ENCODE measurements at places on chromosomes 1 and 21. TPM values are rescaled to one million over a fixed set of nuclear protein-coding genes. Genes with fewer than 3 reads are reported as not detected.

DNA sequence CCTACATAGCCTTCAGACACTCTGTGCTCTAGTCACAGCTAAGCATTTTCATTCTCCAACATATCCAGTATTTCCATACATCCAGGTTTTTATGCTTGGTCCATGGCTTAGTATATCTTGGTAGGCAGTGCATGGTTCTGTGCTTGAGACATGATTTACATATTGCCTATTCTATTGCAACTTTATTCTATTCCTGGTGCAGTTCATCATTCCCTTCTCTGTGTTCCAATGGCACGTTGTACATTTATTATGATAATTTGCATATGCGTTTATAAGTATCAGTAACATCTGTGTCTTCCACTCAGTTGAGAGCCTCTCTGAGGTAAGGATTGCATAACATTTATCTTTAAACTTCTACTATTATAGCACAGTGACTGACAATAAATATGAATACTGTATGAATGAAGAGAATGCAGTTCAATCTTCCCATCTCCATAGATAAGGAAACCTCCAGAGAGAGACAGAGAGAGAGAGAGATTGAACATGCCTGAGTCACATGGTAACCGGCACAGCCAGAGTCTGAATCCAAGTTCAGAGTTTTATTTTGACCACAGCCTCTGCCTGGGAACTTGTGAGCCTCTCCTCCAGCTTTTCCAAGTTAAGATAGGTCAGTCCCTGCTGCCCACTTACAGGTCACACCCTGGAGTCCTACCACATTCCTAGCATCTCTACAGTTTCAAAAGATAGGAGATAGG is 41.5 kb downstream of the PLPPR5 start:
- no peak for DNase-seq

GRCh38 chr1:178871551-178872320 is 859 bp upstream of the ANGPTL1 start:
- no peak for DNase-seq

DNA sequence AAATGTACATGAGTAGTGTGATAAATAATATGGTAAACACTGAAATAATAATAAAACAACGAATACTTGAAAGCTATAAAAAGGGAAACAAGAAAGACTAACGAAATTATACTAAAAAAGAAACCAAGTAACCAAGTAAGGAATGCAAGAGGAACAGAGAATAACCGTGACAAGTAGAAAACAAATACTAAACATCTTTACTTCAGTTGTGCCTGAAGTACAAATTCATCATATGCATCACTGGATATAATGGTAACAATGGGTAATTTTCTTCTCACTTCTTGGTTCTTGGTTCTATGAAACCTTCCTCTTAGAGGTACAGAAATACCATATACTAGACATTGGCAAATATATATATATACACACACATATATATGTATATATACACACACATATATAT is 1093.6 kb upstream of the B3GALT2 start:
- no peak for DNase-seq

GRCh38 chr21:45335761-45336534 is 48.3 kb upstream of the POFUT2 start:
- no peak for DNase-seq

Gene DIO1
- total RNA-seq = not detected

Gene PYCR2
- total RNA-seq = 126 TPM

DNA sequence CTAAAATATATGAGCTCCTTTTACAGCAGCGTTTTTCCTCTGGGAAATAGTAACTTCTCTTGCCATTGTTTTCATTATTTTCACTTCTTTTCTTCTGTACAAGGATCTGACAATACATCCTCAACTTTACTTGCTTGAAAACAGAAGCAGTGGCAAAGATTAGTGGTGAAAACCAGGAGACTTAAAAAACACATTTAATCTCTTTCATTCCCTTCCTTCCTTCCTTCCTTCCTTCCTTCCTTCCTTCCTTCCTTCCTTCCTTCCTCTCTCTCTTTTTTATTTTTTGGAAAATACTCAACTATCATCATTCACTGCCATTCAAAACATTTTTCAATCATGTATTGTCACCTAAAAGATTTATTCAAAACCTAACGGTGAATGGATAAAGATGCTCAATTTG is 1411.4 kb downstream of the NCAM2 start:
- no peak for DNase-seq

Gene OR2T2
- total RNA-seq = not detected

Gene EVI5
- 32.6 TPM for total RNA-seq

DNA sequence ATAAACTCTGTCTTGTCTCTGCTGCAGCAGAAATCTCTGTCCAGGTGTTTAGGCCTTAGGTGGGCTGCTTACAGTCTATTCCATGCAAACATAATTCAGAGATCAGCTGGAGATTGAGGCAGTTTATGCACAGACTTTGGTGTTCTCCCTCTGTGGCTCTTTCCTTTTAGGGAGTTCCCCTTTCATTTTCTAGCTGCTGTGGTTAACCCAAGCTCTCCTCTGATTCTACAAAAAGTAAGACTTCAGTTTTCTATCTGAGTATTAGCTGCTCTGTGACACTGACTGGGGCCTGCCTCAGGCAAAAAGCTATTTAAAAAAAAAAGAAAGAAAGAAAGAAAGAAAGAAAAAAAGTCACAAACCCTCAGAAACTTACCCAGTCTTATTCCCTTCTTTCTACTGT is 211.1 kb downstream of the CAMTA1 start:
- peak; percentile 26 for DNase-seq

Gene TCP10L
- 0.96 TPM for total RNA-seq

Gene OR2L8
- total RNA-seq = not detected

GRCh38 chr1:56222914-56223540 is 356.3 kb downstream of the PLPP3 start:
- DNase-seq = no peak

GRCh38 chr1:170694172-170694926 is 30.4 kb downstream of the PRRX1 start:
- no peak for DNase-seq

- DNase-seq = no peak
Measured at GRCh38 chr1:198867182-198867581, 228.3 kb downstream of the PTPRC start.

Gene CELA2A
- not detected for total RNA-seq

DNA sequence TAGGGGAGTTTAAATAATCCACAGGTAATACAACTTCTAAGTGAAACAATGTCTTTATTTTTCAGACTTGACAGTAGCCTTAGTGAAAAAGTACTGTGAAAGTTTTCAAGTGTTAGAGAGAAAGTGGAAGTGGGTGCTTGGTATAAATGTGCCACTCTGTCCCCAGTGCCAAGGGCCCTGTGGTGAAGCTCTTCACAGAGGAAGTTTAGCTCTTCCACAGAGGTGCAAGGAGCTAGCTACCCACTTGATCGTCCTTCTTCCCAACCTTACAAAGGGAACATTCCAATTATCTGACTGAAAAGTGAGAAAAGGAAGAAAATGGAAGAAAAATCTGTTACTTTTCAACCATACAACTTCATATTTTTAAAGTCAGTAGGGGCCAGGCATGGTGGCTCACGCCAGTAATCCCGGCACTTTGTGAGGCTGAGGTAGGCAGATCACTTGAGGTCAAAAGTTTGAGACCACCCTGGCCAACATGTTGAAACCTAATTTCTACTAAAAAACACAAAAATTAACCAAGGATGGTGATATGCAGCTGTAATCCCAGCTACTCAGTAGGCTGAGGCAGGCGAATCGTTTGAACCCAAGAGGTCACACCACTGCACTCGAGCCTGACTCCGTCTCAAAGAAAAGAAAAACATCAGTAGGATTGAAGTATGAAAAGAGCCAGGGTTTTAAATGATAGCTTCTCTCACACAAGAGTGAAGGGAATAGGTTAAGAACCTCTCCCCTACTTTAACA is 41.0 kb upstream of the PTPRC start:
- no peak for DNase-seq

DNA sequence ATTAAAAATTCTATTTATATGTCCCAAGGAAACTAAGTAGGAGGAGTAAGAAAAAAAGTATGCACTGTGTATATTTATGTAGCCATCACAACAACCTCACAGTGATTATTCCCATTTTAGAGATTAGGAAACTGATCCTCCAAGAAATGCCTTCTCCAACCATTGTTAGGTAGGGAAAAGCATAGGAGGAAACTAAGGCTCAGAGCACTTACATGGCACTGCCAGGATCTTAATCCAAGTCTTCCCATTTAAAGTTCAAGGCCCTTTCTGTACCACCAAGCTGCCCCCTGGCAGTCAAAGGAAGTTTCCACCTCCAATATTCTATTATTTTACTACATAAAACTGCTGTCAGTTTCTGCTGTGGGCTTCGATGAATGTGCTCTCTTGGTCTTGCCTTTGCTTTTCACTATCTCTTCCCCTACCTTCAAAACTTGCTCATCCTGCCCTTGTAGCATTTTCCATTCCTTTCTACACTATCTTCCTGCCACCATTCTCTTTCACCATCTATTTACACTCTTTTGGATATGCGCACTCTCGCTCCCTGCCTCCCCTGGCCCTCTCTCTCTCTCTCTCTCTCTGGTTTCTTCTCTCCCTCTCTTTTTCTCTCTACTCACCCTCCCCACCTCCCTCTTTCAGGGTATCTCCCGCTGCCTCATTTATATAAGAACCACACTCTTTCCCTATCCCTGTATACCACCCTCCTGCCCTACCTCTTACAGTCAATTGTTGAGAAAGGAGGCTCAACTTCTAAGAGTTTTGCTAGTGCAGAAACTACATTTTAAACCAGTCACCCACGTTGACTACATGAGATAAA is 34.0 kb downstream of the PUM1 start:
- no peak for DNase-seq

DNA sequence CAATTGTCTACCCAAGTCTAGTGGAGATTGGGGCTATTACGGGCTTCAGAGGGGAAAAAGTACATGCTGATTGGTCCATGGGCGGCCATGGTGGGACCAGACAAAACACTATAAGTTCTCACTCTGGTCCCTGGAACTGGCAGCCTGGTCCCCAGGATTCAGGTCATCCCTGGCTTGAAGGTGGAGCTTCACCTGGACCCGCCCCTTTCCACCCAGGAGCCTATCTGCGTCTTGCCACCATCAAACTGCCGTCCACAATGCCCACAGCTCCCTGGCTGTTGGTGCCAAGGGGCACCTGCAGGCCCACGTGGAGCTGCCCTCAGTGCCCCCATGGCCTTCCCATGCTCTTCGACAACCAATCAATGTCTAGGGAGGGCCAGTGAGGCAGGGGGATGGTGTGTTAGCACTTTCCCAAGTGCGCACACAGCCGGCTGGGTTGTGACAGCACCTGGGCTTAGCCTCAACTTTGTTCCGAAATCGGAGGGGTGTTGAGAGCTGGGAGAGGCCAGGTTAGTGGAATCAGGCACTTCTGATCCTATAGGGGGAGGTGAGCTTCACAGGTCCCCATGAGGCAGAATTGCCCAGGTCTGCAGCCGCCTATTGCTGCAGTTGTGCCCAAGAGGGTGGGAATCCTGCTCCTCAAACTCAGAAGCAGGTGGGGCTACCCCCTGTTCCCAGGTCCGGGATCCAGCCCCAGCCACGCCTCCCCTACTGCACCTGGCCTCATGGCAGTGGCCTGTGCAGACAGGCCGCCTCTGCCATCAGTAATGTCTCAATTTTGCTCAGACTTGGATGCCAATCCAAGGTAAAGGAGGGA is 1369.4 kb upstream of the PRMT6 start:
- DNase-seq = no peak

DNA sequence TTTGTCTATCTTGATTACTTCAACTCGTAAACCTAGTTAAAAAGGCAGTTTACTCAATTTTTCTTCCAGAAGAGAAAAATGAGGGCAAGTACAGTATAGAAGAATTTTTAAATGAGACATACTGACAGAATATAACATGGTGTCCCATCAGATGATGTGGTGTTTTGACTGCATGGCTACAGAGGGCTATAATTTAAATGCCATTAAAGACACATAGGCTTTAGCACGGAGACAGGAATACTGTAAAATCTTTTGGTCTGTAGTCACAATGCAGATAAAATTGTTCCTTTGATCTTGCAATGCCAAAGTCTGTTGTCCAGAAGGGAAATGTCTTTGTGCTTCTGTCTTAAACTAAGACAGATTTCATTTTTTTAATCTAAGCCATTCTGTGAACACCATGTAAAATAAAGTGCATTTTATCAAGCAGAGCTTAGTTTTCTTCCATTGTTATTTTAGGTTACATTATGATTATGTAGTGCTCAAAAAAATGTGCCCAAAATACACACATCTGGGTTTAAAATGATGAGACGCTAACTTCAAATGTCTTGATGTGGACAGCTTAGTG is 249.6 kb downstream of the PTPRC start:
- DNase-seq = no peak

- DNase-seq = no peak
Measured at GRCh38 chr1:177053648-177054047, 110.9 kb downstream of the ASTN1 start.
